NCI-H1436 treated with DMSO at 0.1 percent for 48 hours (cell line): ENCODE measurements at places on chromosomes 1 and 21.

DNA sequence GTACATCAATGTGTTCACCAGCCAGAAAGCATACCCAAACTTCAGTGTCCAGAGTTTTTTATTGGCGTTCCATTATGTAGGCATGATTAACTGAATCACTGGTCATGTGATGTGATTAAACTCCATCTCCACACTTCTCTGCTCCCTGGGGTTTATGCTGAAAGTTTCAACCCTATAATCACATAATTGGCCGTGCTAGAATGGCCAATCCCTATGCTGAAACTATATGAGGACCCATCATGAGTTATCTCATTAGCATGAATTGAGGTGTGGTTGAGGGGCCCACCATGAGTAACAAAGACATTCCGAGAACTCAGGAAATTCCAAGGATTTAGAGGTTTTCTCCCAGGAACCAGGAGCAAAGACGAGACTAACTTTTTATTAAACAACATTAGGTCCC lies 31.8 kb upstream of the FBXO28 start:
- no peak for DNase-seq

- DNase-seq: no peak
Measured at GRCh38 chr1:37722181-37723071, 30.1 kb downstream of the CDCA8 start.

DNA sequence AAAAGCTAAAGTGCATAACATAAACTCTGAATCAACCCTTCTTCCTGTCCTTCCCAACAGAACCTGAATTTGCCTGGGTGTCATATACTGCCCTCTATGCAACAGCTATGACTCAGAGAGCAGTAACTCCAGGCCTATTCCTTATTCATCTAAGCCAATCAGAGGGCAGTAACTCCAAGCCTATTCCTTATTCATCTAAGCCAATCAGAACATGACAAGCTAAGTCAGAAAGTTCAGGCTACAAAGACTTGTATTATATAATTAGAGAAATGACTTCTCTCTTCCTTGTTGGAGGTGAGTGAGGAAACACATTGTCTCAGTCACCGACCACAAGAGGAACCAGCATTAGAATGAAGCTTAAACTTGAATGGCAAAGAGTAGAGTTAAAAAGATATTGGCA lies 26.2 kb upstream of the TADA1 start:
- DNase-seq: no peak

DNA sequence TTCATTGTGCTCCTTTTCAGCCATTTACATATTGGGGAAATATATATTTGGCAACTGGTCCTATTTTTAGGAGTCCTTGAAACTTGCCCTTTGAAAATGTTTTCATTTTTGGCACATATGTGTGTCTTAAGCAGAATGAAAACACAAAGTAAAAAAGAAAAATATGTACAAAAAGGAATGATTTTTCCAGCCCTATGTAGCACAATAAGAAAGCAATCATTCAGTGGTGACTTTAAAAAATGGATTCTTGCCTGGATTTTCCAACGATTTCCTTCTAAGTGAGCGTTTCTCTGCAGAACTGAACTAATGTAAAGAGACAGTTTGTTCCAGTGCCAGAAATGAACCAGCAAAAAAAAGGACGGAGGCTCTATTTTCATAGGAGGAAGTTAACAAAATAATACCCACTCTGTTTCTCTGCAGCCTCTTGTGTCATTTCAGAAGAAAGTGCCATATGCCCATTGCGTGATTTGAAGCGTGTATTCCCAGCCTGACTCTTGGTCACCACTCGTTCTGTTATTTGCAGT lies 340.1 kb downstream of the SETD4 start:
- no peak for DNase-seq

DNA sequence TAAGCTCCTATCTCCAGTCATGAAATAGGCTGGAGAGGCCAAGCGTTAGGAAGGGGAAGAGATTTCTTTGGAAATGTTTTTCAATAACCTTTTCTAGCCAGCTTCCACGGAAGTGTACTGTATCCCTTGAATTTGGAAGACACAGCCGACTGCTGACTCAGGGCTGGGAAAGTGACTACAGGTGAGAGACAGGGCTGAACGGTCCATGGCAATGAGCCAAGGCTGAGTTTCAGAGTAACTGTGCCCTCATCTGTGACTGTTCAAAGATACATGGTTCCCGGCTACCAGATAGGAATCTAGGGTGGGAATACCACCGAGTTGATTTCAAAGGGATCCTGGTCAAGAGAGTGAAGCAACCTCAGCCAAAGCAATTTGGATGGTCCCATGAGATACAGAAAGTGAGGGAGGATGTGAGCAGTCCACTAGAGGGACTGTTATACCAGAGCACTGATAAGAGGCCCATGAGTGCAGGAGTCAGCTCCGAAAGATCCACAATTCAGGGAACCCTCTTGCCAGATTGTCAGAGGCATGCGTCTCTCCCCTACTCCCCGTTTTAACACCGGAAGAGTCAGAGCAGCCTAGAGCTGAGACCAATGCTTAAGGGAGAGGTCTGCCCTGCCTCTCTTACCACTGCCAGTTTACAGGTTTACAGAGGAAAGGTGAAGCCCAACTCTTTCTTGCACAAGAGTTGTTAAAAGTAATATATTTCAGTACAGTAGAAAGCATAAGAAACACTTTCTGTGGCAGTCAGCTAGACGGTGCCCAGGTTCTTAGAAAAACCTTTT lies 3.2 kb upstream of the KRTAP19-8 start:
- no peak for DNase-seq

- DNase-seq: no peak
Measured at GRCh38 chr1:41019353-41019745, 2.2 kb downstream of the SLFNL1 start.

DNA sequence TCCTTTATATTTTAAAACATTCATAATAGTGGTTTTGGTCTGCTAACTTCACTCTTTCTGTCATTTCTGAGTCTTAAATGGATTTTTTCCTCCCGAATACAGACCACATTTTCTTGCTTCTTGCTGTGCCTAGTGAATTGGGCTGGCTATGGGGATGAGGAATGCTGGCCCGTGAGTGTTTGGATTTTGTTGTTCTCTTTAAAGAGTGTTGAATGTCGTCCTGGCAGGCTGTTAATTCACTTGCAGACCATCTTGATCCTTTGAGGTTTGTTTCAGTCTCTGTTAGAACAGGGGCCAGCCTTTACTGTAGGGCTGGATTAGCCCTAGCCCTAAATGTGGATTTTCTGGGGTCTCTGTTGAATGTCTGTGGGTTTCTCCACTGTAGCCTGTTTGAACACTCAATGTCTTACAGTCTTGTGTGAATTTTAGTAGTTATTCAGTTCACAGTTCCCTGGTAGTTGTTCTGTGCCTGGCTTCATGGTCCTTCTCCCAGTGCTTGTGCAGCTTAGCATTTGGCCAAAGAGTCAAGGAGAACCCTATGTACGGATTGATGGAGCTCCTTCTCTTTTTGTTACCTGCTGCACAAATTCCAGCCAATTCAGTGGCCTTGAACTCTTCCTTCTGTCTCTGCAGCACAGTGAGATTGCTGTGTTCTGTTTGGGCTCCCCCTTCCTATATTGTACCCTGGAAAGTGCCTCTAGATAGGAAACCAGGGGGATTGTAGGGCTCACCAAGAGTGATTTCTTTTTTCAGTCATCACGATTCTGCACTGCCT lies 95.7 kb downstream of the DYRK1A start:
- DNase-seq: no peak

- no peak for DNase-seq
Measured at GRCh38 chr1:206834711-206835110, 30.7 kb upstream of the IL20 start.
